ENCODE measurements at places on chromosomes 3 and 15. TPM values are rescaled to one million over a fixed set of nuclear protein-coding genes. Genes with fewer than 3 reads are reported as not detected.

GRCh38 chr3:15753056-15753710, 44.6 kb downstream of the ANKRD28 start:
- DNase-seq = no peak
- H3K4me3 ChIP-seq = no peak overlapping the region
- H3K27ac ChIP-seq = no peak overlapping the region
- H3K36me3 ChIP-seq = no peaks in the 10 kb centered on the region

GRCh38 chr3:65793495-65794200, 245.1 kb downstream of the MAGI1 start:
- H3K27ac ChIP-seq = no peak overlapping the region
- no peaks in the 10 kb centered on the region for H3K27me3 ChIP-seq
- no peak for DNase-seq

DNA sequence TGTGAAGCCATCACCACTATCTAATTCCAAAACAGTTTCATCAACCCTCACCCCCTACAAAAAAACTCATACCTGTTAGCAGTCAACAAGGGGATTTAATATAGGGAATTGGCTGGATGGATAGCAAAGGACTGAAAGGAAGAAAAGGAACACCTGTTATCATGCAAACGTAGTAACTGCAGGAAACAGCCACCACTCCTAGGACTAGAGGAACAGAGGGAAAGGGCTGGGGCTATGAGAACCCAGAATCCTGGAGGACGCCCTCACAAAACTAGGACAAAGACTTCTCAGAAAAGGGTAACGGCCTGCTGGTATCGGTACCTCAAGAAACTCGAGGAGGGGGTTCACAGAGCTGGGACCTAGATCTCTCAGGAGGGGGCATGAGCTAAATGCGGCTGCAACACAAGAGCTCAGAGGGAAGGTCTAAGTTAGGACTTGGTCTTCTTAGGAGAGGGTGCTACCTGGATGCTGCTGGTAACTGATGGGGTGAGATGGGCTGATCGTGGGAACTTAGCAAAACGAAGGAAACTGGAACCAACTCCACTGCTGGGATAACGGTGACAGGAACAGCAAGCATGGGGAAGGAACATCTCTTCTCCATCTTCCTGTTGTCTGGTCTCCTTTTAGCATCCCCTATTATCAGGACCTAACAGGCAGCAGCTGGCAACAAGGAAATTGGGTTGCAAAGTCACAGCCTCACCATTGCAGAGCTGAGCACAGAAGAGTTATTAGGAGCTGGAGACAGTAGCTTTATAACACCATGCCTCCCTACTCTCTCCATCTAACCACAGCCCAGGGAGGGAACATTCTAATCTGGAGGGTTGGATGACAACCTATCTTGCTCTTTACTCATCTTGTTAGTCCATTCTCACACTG, 147.7 kb downstream of the UACA start:
- DNase-seq = no peak
- no peaks in the 10 kb centered on the region for H3K27me3 ChIP-seq
- H3K27ac ChIP-seq = no peak overlapping the region
- H3K4me3 ChIP-seq = no peak overlapping the region
- H3K36me3 ChIP-seq = no peaks in the 10 kb centered on the region
- H3K4me1 ChIP-seq = no peaks in the 10 kb centered on the region

- no peak overlapping the region for H3K4me3 ChIP-seq
- H3K36me3 ChIP-seq = no peaks in the 10 kb centered on the region
- H3K27me3 ChIP-seq = no peaks in the 10 kb centered on the region
- no peak overlapping the region for H3K27ac ChIP-seq
- DNase-seq = no peak
Measured at GRCh38 chr3:105801397-105801796, 67.4 kb downstream of the CBLB start.

DNA sequence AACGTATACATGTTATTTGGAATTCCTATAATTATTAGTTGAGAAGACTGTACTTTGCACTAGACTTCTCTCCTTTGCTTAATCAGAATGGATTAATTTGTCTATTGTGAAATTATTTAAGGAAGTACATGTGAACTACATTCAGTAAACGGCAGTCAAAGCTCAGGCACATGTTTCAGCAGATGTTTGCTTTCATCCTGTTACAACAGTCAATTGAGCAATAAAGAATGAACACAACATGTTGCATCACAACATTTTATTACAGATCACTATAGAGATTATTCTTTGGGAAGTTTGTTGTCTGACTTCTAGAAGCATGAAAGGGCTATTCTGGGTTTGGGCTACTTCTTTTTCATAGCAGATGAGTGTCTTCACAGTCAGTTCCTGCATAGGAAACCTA, 39.2 kb downstream of the RAB27A start:
- no peaks in the 10 kb centered on the region for H3K36me3 ChIP-seq
- DNase-seq = no peak
- no peak overlapping the region for H3K4me3 ChIP-seq
- no peaks in the 10 kb centered on the region for H3K4me1 ChIP-seq
- no peaks in the 10 kb centered on the region for H3K27me3 ChIP-seq

DNA sequence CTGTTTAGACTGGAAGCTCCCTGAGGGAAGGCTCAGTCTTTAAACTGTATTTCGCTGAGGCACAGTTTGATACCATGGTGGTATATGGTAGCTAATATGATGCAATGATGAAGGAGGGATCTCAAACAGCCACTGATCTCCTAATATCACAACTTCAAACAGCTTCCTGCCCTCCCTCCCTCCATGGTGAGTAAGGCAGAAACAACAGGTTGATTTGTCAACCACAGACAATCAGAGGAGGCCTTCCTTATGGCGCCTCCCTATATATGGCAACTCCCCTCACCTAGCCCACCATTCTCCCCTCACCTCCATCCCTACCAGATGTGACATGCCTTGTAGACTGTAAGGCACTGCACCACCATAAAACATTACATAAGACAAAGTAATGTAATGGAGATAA, 316.5 kb upstream of the ICE2 start:
- no peak overlapping the region for H3K27ac ChIP-seq
- no peaks in the 10 kb centered on the region for H3K4me1 ChIP-seq
- no peak for DNase-seq
- no peaks in the 10 kb centered on the region for H3K27me3 ChIP-seq
- H3K4me3 ChIP-seq = no peak overlapping the region
- H3K36me3 ChIP-seq = no peaks in the 10 kb centered on the region

GRCh38 chr15:53835309-53835708, 75.8 kb upstream of the WDR72 start:
- H3K4me1 ChIP-seq = peaks cover 16% of the 10 kb centered on the region
- H3K27me3 ChIP-seq = no peaks in the 10 kb centered on the region
- no peak overlapping the region for H3K4me3 ChIP-seq
- DNase-seq = no peak

GRCh38 chr15:96670389-96670788, 339.9 kb downstream of the NR2F2 start:
- no peak for DNase-seq
- no peak overlapping the region for H3K27ac ChIP-seq
- no peak overlapping the region for H3K4me3 ChIP-seq

- H3K27ac ChIP-seq = no peak overlapping the region
- DNase-seq = no peak
- H3K36me3 ChIP-seq = no peaks in the 10 kb centered on the region
- H3K4me1 ChIP-seq = no peaks in the 10 kb centered on the region
- H3K4me3 ChIP-seq = no peak overlapping the region
Measured at GRCh38 chr3:115838786-115839185, 215.5 kb downstream of the GAP43 start.

DNA sequence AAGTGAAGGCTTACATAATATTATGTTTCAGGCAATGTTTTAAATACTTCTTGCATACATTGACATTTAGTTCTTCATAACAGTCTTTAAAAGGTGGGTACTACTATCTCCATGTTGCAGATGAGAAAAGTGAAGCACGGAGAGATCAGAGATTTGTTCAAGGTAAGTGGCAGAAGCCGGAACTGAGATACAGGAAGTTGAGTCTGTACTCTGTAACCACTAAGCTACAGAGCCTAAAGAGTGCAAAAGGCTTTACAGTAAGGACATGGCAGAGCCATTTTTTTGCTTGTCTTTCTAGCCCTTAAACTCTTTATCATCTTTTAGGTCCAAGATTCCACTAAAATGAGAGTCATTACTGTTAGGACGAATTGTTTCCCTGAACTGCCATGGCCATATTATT, 186.5 kb upstream of the PEX5L start:
- H3K4me3 ChIP-seq = no peak overlapping the region
- no peak overlapping the region for H3K27ac ChIP-seq
- H3K36me3 ChIP-seq = no peaks in the 10 kb centered on the region
- no peak for DNase-seq

DNA sequence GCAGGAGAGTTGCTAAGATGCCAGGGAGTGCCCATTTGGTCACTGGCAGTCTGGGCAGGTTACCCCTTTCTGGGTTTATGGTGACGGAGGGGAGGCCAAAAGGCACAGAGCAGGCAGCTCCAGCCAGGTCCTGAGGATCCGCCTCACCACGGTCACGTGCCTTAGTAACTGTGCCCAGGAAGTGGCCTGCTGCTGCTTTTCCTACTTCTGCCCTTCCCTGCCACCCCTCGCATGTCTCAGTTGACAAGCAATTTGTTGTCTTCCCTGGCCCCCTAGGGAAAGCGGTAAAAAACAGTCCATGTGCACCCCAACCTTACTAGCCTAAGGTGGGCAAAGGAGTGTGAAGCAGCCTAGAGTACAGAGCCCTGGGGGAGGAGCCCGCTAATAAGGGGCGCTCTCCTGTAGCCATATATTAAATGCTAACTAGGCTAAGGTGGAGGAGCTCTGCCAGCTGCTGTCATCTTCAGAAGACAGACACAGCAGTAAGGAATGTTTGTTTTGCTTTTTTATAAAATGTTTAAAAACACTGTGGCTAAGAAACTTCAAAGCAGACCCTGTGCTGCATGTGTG, 9.1 kb upstream of the LIPH start:
- no peak overlapping the region for H3K4me3 ChIP-seq
- no peaks in the 10 kb centered on the region for H3K36me3 ChIP-seq
- peak overlapping the region; percentile 4 for H3K27ac ChIP-seq
- DNase-seq = peak; percentile 55
- peaks cover 8% of the 10 kb centered on the region for H3K4me1 ChIP-seq

- DNase-seq = no peak
- H3K4me3 ChIP-seq = no peak overlapping the region
- no peaks in the 10 kb centered on the region for H3K27me3 ChIP-seq
- no peaks in the 10 kb centered on the region for H3K4me1 ChIP-seq
- no peaks in the 10 kb centered on the region for H3K36me3 ChIP-seq
Measured at GRCh38 chr3:17469520-17469919, 272.9 kb downstream of the TBC1D5 start.

DNA sequence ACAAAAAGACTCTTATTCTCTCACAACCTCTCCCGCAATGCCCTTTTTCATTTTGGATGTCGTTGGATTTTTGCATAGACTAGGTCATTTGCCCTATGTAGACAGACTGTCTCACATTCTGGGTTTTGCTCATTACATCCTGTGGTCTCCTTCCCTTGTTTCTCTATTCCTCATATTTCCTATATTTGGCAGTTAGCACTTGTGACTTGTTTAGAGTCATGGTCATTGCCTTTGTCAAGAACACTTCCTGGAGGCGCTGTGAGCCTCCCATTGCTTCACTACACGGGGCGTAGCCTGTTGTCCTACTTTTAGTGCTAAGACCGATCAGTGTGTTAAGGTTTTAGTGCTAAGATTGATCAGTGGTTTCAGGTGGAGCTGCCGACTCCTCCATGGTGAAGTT, 16.1 kb upstream of the TATDN2 start:
- no peaks in the 10 kb centered on the region for H3K27me3 ChIP-seq
- H3K4me3 ChIP-seq = no peak overlapping the region
- no peak overlapping the region for H3K27ac ChIP-seq

DNA sequence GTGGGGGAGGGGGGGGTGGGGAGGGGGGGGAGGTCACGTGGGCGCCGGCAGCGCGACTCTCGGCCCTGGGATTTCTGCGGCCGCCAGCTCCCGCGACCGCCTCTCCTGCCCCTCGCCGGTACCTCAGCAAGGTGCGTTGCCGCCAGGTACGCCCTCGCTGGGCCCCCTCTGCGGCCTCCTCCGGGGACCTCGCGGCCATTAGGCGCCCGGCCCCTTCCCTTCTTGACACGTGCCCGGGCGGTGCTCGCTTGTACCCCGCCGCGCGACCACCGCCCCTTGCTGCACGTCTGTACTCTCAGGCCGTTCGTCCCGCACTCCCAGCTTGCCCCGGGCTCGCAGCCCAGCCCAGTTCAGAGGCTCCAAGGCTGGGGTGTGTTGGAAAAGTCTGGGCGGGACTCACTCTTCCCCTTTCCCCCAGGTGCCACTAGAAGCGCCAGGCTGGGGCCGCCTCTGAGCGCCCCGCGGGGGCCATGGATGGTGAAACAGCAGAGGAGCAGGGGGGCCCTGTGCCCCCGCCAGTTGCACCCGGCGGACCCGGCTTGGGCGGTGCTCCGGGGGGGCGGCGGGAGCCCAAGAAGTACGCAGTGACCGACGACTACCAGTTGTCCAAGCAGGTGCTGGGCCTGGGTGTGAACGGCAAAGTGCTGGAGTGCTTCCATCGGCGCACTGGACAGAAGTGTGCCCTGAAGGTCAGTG, at the start of gene MAPKAPK3:
Gene MAPKAPK3, plus strand, starts transcription at position 56 of the 696 bp plus-strand sequence. Its CDS starts 415 bp downstream, at position 471.
- no peak for DNase-seq
- no peaks in the 10 kb centered on the region for H3K36me3 ChIP-seq

DNA sequence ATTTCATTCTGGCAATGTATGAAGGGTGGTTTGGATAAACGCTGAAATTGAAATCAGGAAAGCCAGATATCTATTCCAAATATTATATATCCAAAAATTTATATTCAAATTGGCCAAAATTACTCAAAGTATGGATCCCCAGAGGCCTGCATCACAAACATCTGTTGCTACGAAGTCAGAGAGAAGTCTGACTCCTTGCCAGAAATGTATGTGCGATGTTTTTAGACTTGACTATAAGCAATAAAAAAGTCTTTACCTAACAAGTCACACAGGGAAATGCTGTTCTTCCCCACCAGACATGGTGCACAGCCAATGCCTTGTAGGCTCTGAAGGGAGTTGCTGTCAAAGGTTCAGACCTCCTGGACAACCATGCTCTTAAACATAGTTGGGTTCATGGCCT, 533.1 kb downstream of the OTOL1 start:
- DNase-seq = no peak
- no peaks in the 10 kb centered on the region for H3K27me3 ChIP-seq
- no peak overlapping the region for H3K27ac ChIP-seq
- H3K36me3 ChIP-seq = no peaks in the 10 kb centered on the region
- no peaks in the 10 kb centered on the region for H3K4me1 ChIP-seq
- no peak overlapping the region for H3K4me3 ChIP-seq

DNA sequence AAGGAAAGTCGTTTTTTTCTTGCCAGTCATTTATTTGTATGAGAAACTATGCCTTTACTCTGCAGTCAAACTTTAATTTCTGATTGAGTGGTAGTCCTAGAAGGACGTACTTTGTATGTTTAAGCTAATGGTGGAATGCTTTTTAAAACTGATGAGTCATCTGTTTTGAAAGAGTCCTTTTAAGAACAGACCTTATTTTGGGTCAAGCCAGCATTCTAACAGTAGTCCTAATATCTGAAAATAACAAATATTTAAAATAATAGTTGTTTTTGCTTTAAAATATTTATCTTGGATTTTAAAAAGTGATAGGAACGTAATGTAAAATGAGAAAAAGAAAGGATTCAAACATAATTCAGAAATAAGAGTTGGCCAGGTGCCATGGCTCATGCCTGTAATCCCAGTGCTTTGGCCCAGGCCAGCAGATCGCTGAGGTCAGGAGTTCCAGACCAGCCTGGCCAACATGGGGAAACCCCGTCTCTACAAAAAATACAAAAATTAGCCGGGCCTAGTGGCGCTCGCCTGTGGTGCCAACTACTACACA, 1.3 kb upstream of the LRRC58 start:
- peaks cover 4% of the 10 kb centered on the region for H3K4me1 ChIP-seq
- no peaks in the 10 kb centered on the region for H3K36me3 ChIP-seq
- peak overlapping the region; percentile 74 for H3K4me3 ChIP-seq
- H3K27ac ChIP-seq = peak overlapping the region; percentile 64
- H3K27me3 ChIP-seq = no peaks in the 10 kb centered on the region
- peak; percentile 27 for DNase-seq

ACKR4 gene
- total RNA-seq = 1.0 TPM

CPEB1 gene
- total RNA-seq = 1.4 TPM

LRTM1 gene
- total RNA-seq = not detected

SLC15A2 gene
- 21.8 TPM for total RNA-seq

CTXN2 gene
- 0.06 TPM for total RNA-seq

SV2B gene
- total RNA-seq = 3.9 TPM

Data from kidney (tissue), 22 donors.